ENCODE measurements at places on chromosomes 1 and 21.

- DNase-seq, result no peak
Observed at GRCh38 chr21:19807201-19807600, 1191.0 kb upstream of the NCAM2 start.

DNA sequence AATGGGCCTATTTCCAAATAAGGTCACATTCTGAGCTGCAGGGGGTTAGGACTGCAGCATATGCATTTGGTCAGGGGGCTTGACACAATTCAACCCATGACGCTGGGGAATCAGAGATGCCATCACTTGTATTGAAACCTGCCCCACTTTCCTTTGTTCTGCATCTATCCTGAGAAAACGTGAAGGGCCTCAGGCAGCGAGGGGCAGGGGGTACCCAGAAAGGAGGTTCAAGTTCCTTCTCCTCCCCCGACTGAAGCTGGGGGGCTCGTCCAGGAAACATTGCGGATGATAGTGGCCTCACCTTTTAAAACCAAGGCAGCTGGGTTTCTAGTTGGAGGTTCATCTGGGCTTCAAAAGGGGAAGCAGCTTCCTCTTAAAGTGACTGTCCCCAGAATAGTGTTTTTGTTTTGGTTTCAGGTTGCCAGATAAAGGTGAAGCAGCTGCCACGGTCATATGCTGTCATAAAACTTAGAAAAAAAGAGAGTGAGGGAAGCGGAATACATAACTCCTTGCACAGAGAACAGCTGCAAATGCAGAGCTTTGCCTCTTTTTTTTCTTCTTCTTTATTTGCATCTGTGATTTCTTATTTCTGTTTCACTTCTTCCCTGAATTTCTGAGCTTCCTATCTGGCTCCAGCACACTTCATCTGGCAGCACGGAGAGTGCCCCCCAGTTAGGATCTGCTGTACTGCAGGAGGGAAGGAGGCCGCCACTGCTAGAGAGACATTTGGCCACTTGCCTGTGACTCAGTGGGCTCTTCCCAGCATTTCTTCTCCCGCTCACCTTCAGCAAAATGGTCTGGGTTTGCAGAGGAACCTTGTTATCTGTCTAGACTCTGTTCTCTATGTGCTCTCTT, 142.0 kb downstream of the AJAP1 start:
- DNase-seq, result no peak

DNA sequence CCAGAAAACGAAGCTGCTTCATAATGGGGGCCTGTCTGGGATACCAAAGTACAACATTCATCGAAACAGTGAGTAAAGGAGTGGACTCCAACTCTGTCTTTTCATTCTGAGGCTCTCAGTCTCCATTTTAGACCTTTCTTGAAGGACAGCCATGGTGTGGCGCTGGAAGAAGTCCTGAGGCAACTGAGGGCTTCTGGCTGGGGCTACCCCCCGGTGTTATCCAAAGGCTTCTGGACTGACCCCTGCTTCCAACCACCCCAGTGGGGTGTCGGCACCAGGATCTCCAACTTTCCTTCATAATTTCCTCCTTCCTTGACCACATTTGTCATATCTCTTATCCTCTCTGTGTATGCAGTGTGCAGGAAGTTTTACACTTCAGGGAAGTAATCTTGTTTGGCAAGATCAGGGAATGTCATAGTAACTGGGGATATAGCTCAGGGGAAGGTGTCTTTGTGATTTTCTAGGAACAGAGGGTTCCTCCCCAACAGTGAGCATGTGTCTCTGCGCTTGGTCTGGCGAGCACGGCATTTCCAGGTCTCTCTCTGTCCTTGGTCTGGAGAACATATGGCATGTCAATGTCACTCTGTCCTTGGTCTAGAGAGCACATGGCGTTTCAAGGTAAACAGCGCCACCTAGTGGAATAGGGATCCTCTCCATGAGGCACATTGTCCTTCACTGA, 19.4 kb upstream of the BSDC1 start:
- DNase-seq, result peak; percentile 60

DNA sequence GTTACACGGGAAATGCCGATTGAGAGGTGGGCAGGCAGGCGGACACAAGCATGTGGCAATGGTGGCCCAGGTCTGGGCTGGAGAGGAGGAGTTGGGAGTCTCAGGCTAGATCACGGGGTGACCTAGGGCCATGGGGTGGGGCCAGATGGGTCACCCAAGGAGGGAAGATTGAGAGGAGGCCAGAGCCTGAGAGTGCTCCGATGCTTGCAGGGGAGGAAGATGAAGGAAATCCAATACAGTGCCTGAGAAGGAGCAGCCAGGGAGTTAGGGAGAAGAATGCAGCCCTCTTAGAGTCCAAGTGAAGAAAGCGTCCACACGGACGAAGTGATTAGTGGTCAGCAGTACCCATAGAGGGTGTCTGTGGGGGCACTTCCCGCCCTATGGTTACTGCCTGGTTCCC, 61.4 kb upstream of the FAM3B start:
- no peak for DNase-seq

GRCh38 chr1:218345673-218346390, 696 bp downstream of the TGFB2 start:
- peak; percentile 9 for DNase-seq

All from activated CD4-positive, alpha-beta T cell treated with anti-CD3 and anti-CD28 coated beads, Interleukin-2, amount 50 U/mL, for 4 hours (primary cell).